Vagina (tissue), 2 donors: ENCODE measurements at places on chromosomes 3 and 15.

DNA sequence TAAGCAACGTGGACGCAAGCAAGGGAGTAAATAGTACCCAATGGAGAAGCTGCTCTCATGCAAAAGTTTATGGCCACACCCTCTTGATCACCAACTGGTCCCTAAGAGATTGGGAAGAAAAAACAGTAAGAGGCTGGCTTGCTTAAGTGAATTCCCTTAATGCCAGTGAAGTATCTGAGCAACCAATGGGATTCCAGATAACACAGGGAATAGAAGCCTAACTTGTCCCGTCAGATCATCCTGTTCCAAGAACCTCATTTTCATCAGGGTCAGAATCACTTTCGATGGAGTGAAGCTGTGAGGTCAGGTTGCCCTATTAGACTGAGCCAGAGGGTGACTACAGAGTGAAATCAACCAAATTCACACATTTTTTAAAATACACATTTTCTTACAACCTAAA lies 104.3 kb downstream of the CD47 start:
- no peak for DNase-seq
- no peak overlapping the region for H3K4me3 ChIP-seq
- H3K27me3 ChIP-seq = no peaks in the 10 kb centered on the region
- peak overlapping the region; percentile 8 for H3K27ac ChIP-seq
- H3K4me1 ChIP-seq = peaks cover 54% of the 10 kb centered on the region

DNA sequence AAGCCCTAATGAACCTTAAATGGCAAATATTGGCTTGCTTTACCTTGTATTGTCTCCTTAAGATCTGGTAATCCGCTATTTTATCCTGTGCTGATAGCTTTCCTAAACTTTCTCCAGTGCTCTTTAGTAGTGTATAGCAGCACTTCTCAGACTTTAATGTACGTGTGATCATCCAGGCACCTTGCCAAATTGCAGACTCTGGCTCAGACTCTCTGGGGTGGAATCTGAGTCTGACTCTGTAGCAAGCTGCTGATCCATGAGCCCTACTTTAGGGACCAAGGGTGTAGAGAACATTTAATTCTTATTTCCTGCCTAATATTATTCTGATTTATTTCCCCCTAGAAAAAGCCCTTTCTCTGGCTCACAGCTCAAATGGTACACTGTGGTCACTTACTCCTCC lies 518.8 kb upstream of the ZNF385D start:
- no peak for DNase-seq
- no peaks in the 10 kb centered on the region for H3K36me3 ChIP-seq
- no peaks in the 10 kb centered on the region for H3K4me1 ChIP-seq
- H3K27ac ChIP-seq = no peak overlapping the region

DNA sequence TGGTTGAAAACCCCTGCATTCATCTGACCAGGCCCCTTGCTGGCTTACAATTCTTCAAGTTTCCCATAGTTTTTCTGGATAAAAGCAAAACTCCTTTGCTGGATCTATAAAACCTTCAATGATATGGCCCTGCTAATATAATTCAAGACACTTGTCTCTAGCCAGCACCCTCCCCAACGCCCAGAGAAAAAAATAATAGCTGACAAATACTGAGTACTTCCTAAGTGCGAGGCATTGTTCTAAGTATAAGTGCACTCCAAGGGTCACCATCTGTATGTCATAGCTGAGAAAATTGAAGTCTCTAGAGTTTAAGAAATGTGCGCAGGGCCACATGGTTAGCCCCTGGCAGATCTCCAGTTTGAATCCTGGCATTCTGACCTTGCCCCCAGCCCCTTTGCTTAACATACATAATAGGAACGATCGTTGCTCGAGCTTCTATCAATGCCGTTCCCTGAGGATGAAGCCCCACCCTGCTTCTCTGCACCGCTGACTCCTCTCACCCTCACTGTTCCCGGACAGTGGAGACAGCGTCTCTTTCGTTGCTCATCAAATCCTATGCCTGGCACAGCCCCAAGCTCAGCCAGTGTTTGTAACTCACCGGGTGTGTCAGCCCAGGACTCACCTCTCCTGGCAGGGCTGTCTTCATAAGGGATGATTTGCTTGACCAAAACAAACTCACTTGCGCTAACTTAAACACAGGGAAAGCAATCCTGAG lies 377.1 kb upstream of the PROK2 start:
- no peak for DNase-seq
- no peaks in the 10 kb centered on the region for H3K4me1 ChIP-seq
- H3K27ac ChIP-seq = no peak overlapping the region
- H3K36me3 ChIP-seq = no peaks in the 10 kb centered on the region
- no peaks in the 10 kb centered on the region for H3K27me3 ChIP-seq

GRCh38 chr3:158458464-158458863 lies 112.5 kb upstream of the MLF1 start:
- no peak overlapping the region for H3K27ac ChIP-seq
- no peaks in the 10 kb centered on the region for H3K4me1 ChIP-seq
- H3K27me3 ChIP-seq = no peaks in the 10 kb centered on the region
- H3K36me3 ChIP-seq = no peaks in the 10 kb centered on the region

- H3K36me3 ChIP-seq = no peaks in the 10 kb centered on the region
- H3K27ac ChIP-seq = no peak overlapping the region
- no peak overlapping the region for H3K4me3 ChIP-seq
- H3K27me3 ChIP-seq = no peaks in the 10 kb centered on the region
- no peaks in the 10 kb centered on the region for H3K4me1 ChIP-seq
Observed at GRCh38 chr3:18672561-18672960, 247.4 kb upstream of the SATB1 start.

DNA sequence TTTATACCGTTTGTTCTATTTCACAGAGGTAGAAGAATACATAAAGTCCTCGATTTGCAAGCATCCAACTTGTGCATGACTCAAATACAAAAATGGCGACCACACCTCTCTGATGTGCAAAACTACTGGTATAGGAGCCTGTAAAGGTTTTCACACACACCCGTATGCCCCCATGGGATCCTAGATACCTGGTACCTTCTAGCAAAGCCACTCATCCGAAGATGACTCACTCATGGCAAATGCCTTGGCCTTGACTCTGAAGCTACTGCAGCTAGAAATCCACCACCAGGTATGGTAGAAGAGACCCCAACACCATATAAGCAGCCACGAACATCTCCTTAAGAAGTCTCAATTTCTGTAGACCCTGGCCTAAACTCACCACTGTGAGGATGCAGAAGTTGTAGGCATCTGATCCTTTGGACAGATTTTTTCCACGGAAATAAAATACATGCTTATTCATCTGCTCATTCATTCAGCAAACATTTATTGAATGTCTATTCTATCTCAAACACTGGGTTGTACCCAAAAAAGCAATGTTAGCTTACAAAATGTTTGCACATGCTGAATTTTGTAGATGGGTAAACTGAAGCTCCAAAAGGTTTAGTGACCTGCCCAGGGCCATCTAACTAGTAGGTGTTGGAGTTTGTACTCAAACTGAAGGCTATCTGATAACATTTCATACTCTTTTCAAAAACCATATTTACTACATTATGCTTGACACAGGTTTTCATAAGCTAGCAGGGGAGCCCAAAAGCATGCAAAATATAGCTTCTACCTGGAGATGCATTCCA lies 158.8 kb downstream of the RORA start:
- H3K4me3 ChIP-seq = no peak overlapping the region
- H3K36me3 ChIP-seq = no peaks in the 10 kb centered on the region
- peaks cover 18% of the 10 kb centered on the region for H3K4me1 ChIP-seq
- H3K27me3 ChIP-seq = no peaks in the 10 kb centered on the region
- DNase-seq = no peak

GRCh38 chr3:76552653-76553052 lies 487.2 kb upstream of the ROBO2 start:
- no peaks in the 10 kb centered on the region for H3K27me3 ChIP-seq
- H3K27ac ChIP-seq = no peak overlapping the region
- H3K36me3 ChIP-seq = no peaks in the 10 kb centered on the region
- H3K4me3 ChIP-seq = no peak overlapping the region

DNA sequence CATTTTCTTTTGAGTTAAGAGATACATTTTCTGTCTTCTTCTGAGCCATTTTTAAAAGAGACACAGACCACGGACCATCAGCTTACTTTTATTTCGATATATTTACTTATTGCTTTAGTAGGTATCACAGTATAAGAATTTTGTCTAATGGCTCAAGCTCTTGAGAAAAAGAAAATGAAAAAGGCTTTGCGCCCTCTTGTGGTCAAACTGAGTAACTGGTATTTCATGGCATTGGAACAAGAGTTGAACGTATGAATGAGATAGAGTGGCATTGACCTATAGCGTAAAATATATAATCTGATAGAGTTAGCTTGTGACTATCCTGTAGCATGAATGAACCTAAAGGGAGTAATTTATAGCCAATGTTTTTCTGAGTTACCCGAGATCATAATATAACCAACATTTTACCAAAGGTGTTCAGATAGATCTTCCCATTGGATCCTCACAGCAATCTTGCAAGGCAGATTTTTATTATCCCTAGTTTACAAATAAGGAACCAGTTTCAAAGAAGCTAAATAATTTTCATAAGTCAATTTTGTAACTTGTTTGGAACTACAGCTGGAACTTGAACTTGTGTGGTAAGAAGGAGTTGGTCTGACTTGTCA lies 154.6 kb downstream of the POLR2M start:
- H3K4me3 ChIP-seq = no peak overlapping the region

DNA sequence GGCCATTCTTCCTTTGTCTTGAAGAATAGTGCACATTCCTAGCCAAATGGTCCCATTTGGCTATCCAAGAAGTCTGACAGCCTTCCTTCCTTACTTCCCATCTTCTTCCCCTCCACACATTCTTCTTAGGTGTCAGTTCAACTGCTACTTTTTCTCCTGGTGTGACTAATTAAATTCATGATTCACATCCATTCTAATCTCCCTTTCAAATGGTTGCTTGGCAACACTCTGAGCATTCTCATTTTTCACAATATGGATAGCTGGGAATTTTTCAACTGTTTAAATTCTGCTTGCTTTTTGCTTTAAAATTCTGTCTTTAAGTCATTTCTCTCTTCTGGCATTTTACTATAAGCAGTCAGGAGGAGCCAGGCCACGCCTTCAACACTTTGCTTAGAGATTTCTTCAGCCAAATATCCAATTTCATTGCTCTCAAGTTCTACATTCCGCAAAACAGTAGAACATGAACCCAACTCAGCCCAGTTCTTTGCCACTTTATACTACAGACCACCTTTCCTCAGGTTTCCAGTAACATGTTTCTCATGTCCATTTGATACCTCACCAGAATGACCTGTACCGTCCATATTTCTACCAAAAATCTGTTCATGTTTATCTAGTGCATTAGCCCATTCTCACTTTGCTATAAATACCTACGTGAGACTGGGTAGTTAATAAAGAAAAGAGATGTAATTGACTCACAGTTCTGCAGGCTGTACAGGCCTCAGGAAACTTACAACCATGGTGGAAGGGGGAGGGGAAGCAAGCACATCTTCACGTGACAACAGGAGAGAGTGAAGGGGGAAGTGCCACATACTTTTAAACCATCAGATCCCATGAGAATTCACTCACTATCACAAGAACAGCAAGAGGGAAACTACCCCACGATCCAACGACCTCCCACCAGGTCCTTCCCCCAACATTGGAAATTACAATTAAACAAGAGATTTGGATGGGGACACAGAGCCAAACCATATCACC lies 31.9 kb upstream of the MCF2L2 start:
- H3K27me3 ChIP-seq = no peaks in the 10 kb centered on the region
- DNase-seq = no peak
- H3K4me1 ChIP-seq = no peaks in the 10 kb centered on the region
- no peaks in the 10 kb centered on the region for H3K36me3 ChIP-seq
- H3K27ac ChIP-seq = no peak overlapping the region

DNA sequence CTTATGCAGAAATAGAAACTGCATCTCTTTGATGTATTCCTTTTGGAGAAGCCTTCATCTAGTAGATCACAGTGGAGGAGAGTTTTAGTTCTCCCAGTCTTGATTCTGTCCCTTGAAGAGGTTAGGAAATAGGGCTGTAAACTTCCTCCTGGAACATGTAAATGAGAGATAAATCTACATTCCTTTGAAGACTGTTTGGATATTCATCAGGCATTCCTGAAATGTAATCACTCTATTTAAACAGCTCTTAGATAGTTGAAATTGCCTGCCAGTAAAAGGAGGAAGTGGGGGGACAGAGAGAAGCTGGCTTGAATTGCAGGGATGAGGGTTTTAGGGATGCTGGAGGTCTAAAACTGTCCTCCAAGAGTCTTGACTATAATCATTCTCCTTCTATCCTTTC lies 254.3 kb upstream of the LRRC3B start:
- H3K27me3 ChIP-seq = no peaks in the 10 kb centered on the region
- no peaks in the 10 kb centered on the region for H3K4me1 ChIP-seq
- H3K27ac ChIP-seq = no peak overlapping the region
- H3K36me3 ChIP-seq = no peaks in the 10 kb centered on the region

DNA sequence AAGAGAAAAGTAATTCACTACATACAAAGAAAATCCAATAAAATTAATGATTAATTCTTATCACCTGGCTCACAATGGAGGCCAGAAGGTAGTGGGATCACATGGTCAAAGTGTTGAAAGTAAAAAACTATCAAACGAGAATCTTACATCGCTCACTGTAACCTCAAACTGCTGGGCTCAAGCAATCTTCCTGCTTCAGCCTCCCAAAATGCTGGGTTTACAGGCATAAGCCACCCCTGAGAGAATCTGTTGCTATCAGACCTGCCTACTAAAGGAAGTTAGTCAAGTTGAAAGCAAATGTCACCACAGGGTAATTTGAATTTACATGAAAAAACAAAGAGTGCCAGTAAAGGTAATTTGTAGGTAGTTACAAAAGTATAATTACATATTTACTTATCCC lies 103.3 kb downstream of the PCCB start:
- peaks cover 28% of the 10 kb centered on the region for H3K36me3 ChIP-seq
- no peak for DNase-seq
- H3K27me3 ChIP-seq = no peaks in the 10 kb centered on the region
- no peak overlapping the region for H3K4me3 ChIP-seq

DNA sequence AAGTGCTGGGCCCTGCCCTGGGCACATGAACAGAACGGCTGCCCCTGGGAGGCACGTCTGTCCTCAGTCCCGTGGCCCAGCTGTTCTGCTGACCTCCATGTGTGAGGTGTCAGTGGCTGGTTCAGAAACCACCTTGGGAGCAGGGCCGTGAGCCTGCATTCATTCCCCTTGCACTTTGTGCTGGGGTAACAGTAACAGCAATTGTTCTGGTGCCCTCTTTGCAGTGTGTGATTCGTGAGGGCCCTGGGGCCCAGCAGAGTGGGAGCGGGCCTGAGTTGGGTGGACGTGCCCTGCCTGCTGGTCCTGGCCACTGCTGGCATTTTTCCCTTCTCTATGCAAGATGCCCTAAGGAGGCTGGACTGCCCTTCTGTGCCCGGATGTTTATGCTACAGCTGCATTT lies 50.4 kb upstream of the MYZAP start:
- H3K27ac ChIP-seq = no peak overlapping the region
- peaks cover 10% of the 10 kb centered on the region for H3K36me3 ChIP-seq
- DNase-seq = no peak
- no peak overlapping the region for H3K4me3 ChIP-seq
- H3K4me1 ChIP-seq = peaks cover 33% of the 10 kb centered on the region
- H3K27me3 ChIP-seq = no peaks in the 10 kb centered on the region

GRCh38 chr15:71259866-71260265 lies 144.6 kb downstream of the THSD4 start:
- H3K27ac ChIP-seq = no peak overlapping the region
- H3K4me3 ChIP-seq = no peak overlapping the region
- no peaks in the 10 kb centered on the region for H3K27me3 ChIP-seq
- H3K4me1 ChIP-seq = no peaks in the 10 kb centered on the region

GRCh38 chr3:24259901-24260512 lies 234.6 kb downstream of the THRB start:
- H3K4me1 ChIP-seq = no peaks in the 10 kb centered on the region
- no peaks in the 10 kb centered on the region for H3K36me3 ChIP-seq
- no peak overlapping the region for H3K4me3 ChIP-seq
- no peaks in the 10 kb centered on the region for H3K27me3 ChIP-seq
- no peak for DNase-seq

GRCh38 chr3:56775838-56776555 lies 25.8 kb downstream of the ARHGEF3 start:
- no peak for DNase-seq
- H3K4me3 ChIP-seq = peak overlapping the region; percentile 29
- no peaks in the 10 kb centered on the region for H3K36me3 ChIP-seq
- H3K27me3 ChIP-seq = no peaks in the 10 kb centered on the region
